NCI-H2081 treated with DMSO at 0.1 percent for 48 hours (cell line): ENCODE measurements at places on chromosomes 3 and 15.

DNA sequence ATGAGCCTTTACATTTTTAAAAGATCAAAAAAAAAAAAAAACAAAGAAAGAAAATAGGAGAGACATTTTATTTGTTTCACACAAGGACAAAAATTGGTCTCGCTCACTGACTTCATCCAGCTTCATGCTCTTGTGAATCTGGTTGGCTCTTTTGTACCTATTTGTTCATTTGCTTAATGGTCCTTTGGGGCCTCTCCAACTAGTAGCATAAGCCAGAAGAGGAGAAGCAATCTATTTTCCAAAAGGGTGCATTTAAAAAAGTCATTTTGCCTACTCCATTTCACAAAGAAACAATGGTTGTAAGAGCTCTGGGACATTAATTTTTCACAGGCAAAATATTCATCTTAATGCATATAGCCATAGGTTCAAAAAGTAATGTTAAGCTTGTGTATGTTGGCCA is 168.3 kb upstream of the ADAMTS9 start:
- no peak for DNase-seq

DNA sequence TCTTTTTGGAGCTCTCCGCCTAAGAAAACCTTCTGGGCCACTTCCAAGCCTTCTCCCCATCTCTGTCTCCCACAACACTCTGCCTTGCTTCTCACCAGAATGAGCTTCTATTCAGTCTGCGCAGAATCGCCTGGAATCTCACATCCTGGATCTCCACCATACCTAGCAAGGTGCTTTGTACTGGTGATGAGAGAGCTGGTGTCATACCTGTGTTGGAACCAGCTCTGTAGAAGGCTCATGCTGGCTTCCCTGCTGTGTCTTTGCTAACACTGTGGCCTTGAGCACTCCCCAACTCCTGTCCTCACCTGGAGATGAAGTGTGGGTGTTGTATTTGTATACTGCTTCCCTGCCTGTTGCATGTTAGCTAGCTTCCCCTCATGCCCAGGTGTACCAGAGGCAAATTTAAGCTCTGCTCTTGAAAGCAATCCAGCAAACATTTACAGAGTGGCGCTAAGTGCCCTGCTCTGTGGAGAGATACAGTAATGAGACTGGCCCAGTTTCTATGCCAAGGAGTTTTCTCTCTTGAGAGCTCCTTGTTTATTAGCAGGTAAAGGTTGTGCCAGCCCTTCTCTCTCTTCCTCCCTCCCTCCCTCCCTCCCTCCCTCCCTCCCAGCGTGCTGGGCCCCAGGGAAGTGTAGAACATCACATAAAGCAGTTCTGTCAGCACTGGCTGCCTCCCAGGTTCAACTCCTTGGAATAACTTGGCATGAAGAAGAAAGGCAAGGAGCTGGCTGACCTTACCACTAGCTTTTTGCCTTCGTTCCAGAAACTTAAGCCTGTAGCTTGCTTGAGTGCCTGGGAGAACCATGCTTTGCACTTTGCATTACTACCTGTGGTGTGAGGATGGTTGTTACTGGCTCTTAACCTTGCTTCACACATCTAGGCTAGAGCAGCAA is 54.9 kb downstream of the TRIM71 start:
- DNase-seq: no peak

DNA sequence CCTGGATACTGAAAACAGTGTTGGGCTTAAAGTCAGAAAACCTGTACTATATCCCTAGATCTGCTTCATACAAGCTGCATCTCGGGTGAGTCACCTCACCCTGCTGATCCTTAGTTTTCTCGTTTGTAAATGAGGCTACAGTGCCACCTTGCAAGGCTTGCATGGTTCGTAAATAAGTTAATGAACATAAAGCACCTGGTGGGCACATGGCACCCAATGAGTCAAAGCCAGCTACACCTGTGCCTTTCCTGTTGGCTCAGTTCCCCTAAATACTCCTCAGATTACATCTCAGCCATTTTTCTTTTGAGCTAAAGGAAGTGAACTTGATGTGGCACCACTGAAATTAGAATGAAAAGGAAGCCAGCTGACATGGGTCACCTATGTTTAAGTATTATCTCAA is 26.5 kb downstream of the RTP1 start:
- no peak for DNase-seq

- DNase-seq: peak; percentile 84
These were observed 177.5 kb upstream of the CGNL1 start for GRCh38 chr15:57198654-57199291.

GRCh38 chr15:40808861-40809450 is 1.7 kb upstream of the DNAJC17 start:
- no peak for DNase-seq

GRCh38 chr15:87121336-87121735 is 1041.7 kb downstream of the AGBL1 start:
- no peak for DNase-seq

DNA sequence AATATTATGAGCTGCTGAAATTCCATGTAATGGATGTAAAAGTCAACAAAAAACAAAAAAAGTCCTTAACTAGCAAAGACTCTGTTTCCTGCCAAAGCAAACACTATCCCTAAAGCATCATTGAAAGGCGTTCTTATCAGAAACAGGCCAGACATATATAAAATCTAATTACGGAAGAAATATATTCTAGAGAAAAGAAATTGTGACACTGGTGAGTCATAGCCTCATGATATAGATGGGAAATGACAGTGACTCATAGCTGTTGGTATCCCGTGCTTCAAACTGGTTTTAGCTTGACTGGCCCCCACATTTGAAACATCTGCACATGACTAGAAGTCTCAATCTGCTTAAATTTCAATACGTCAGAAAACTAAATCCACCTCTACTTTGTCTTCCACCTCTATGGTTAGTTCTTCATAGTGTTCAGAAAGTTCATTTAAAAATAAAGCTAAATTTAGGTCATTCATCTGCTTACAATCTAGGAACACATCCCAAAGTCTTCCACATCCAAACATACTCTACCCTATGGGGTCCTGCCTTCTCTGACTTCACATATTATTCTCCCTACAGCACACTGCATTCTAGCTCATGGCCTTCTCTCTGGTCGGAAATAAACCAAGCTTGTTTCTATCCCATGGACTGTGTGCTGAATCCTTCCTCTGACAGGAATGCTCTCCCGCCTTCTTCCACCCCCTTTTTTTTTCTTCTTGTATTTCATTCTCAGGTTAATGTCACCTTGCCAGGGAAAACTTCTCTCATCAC is 456.3 kb upstream of the ARRDC4 start:
- no peak for DNase-seq

DNA sequence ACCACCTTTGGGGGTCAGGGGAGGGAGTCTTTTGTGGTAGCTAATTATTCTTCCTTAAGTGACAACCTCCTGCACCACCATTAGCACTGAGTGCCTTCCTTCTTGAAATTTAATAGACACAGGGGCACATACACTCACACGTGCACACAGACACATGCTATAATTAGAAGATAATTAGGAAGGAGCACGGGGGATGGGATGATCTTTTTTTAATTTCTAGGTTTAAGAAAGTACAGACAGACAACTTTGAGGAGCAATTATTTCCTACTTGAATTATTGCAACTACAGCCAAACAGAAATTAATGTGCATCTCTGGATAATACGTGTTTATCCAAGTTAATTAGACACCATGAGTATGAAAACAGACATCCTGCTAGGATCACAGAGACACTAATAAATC is 44.8 kb upstream of the GUCA1C start:
- no peak for DNase-seq

DNA sequence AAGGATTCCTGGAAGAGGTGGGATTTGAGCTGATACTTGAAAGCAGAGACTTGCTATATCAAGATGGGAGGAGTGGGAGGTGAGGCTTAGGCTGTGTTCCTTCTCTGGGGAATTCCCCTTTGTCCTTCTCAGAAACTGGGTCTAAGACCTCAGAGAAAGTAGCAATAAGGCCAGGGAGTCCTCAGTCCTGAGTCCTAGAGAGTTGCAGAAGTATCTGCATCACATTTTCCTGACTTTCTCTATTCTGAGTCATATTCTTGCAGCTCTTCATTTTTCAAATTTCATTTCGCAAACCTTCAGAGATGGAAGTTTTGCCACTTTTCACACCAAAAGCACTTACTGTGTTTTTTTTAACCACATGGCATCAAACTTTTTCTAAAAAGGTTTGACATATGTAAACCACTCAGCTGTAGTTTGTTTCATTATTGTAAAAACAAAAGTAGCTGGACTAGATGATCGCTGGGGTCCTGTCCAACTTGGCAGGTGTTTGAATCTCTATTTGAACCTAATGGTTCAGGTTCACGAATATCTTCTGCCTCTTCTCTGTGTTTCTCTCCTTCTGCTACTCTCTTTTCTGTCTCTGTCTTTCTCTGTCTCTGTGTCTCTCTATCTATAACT is 21.3 kb downstream of the COLQ start:
- no peak for DNase-seq

- no peak for DNase-seq
These were observed 3.3 kb downstream of the SCAMP2 start for GRCh38 chr15:74869726-74870407.

DNA sequence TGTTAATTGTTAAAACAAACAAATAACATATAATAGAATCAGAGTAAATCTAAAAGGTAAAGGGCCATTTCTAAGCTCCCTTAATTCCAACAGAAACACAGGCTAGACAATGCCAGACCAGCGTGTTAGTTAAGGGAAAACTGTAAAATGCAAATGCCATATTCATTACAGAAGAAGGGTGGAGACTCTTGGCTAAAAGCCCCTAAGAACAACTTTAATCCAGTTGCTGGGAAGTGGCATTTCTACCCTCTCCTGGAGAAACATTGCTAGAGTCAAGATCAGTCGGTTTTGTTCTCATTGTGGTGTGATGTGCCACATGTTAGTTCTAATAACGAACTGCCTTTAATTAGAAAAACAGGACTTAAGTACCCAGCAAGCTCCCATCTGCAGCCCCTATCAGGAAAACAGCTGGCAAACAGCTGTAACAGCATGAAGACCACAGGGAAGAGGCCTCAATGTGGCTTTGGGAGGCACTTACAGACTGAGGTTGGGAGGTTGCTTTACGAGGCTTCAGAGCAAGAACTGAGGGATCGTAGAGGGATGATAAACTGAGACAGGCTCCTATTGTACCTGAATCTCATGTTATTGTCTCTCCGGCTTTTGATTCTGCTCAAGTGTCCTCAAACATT is 1134.8 kb downstream of the ROBO1 start:
- no peak for DNase-seq

DNA sequence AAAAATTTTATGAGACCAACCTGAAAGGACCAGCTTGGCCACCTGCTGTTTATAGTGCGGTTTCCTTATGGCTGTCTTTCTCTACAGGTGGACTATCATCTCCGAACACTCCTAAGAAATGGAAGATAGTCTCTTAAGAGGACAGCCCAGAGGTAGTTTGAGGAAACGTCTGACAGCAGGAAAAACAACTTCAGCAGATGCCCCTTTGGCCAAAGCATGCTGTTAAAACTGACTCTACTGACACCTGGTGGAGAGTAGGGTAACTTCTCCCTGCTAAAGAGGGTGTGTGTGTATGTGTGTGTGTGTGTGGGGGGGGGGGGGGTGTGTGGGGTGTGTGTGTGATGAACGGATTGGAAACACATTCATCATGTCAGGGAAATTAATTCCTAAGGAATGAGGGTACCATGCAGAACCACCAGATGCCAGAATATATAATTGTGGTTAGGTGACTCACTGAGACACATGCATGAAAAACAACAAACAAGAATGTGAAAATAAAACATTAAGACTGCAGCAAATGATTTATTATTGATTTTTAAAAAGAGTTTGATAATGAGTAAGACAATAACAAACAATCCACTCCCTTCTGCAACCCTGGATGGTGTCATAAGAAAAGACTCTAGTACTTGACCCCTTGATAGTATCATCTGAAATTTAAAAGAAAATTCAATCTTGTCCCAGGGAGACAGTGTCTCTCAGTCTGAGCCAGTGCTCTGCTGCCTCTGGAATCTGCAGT is 256.5 kb downstream of the THRB start:
- DNase-seq: no peak

DNA sequence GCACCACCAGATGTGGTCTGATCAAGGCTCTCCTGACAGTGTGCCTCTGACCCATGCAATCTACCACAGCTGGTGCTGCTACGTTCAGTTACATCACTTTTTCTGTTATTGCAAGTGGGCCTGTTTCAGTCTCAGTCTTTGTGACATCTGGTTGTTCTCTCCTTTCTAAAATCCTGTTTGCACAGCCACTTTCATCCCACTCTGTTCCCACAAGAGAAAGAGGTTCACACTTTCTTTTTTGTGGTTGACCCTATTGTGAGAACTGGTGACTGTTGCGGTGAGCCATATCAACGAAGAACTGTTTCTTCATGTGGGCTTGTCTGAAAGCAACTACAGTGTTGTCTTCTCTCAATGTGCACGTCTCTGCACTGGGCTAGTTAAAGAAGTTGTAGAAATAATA is 342.8 kb upstream of the ARPP21 start:
- no peak for DNase-seq

DNA sequence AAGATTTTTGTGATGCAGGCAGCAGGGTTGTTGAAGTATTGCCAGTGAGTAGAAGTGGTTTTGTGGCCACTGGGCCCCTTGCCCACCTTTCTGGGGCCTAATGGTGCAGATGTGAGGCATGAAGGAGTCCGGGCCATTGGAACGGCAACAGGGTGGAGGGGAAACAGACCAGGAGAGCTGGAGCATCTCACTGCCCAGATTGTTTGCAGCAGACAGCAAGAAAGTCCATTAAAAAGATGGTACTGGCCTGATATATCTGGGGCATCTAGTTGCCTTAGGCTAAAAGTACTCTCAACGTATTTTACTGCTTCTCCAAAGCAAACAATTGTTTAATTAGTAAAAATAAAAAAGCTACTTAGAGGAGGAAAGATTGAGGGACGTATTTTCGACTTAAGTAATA is 298.4 kb downstream of the SATB1 start:
- DNase-seq: no peak

DNA sequence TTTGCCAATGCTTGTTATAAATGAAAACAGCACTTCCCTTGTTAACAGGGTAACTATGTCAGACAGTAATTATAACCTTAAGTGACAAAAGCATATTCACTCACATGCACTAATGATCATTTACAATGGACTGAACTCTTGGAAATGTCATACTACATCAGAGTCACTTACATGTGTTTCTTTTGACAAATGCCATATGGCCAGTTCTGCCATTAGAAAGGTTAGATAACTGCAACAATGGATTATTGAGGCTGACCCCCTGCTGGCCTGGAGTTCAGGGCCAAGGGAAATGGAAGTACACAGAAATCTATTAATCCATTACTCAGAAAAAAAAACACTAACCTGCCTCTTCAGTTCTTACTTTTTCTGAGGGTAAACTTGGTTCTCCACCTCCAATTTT is 313.4 kb downstream of the CNTN3 start:
- peak; percentile 9 for DNase-seq
